ENCODE measurements at places on chromosomes 2 and 18.

- DNase-seq: no peak
These were observed at the start of gene CHRNG for GRCh38 chr2:232539298-232540231. Gene CHRNG (plus strand): TSS chr2:232539692. CDS start chr2:232539748, 56 bp downstream.

GRCh38 chr2:36214691-36215090, 140.9 kb upstream of the CRIM1 start:
- DNase-seq: no peak

DNA sequence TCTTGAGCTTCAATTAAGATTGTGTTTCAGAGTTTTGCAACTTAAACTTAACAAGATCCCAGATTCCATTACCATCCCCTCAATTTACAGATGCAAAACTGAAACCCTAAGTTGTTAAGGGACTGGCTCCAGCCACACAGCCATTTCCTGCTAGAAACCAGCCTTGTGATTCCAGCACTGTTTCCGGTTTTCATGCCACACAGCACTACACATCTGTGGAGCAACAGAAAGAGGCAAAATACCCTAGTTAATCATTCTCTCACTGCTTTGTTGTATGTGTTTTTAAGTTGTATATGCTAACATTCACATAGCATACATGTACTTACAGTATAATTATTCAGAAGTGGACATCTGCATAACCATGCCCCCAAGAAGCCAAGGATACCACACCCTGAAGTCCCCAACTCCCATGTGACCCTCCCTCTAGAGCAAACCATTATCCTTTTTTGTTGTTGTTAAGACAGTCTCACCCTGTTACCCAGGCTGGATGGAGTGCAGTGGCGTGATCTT, 87.4 kb downstream of the MYO5B start:
- no peak for DNase-seq

GRCh38 chr2:44967056-44967455, 25.6 kb downstream of the SIX3 start:
- DNase-seq: no peak

DNA sequence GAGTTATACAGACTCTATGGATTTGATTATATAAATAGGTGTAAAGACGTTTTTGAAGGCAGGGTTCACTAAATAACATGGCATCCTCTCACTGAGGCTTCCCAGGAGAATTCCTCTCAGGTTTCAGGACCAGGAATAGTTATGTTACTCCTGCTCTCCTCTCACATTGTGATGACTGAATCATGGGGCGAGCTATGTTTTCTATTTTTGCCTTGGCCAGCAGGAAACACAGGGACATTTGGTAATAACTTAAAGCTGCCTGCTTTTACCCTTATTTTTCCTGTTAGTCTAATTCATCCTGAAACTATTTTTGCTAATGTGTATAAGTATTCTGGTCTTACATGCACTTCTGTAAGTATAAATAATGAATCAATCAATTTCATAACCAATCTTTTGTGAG, 115.3 kb upstream of the ITGB6 start:
- no peak for DNase-seq

DNA sequence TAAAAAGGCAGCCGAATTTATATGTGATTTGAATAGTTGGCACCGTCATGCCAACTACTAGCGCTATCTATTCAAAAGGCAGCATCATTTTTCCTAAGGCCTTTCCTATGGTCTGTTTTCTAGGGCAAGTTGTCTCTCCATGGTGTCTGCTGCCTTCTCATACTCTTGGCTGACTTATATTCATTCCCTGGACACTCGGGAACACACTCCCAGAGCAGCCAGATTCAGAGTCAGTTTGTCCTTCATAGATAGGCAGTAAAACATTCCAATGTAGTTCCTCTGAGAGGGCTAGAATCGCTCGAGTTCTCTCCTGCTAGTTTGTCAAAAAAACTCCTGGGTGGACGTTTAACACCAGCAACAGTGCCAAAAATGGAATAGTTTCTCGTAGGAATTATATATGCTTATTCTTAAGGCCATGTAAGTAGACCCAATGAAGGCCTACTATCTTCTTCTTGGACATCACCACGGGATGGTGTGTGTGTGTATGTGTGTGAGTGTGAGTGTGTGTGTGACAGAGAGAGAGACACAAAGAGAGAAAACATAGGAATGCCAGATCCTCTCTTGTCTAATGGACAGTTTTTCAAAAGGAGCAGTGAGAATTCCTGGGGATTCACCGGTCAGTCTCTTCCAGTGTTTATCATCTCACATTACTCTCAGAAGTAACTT, 129.3 kb upstream of the CTAGE1 start:
- DNase-seq: no peak

GRCh38 chr18:25189391-25190185, 162.4 kb downstream of the ZNF521 start:
- DNase-seq: no peak

DNA sequence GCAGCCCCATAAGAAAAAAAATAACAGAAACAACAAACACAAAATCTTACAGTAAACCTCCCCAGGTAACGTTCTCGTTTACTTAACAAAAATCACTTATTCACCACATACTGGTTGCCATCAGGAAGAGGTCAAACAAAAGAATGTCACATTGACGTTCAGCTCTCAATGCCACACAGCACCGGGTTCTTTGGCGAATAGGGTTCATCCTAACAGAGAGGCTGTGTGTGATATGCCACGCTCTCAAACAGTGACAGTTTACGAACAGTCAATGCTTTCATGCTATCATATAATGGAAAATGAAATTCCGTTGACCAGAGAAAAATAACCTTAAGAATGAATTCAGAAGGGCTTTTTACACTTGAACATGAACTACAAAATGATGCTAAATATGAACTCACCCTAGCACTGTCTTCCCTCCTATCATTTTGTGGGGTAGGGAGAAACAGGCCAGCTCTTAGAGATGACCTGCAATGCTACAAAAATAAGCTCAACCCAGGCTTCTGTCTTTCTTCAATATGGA, 2.0 kb downstream of the TMEM163 start:
- no peak for DNase-seq

DNA sequence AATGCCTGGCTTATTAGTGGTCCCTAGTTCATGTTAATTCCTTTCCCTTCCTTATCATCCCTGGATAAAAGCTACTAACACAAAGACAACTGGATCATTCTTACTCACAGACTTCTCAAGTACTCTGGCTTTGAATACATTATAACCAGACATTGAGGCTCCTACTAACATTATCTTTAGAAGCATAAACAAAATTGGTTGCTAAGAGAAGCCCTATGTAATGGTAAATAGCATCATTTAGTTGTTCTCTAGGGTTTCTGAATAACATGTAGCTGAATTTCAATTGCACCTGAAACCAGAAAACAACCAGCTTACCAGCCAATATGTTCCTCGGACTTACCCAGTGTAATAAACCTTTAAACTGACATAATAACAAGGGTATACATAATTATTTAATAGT, 114.1 kb upstream of the NCKAP5 start:
- no peak for DNase-seq

DNA sequence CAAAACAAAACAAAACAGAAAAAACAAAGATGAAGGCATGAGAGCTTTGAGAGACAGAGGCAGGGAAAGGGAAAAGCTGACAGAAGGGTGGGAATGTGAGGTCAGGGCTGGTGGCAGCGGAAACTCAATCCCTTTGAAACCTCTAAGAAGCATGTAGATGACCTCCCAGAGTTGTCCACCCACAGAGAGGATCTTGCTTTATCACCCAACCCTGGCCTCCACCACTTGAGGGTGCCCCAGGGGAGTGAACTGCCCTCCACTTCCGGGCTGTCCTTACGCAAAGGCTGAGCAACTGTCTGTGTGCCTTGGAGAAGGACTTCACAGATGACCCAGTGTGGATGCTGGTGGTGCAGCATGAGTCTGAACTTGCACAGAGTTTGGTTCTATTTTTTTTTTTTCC, 26.7 kb downstream of the PDCL3 start:
- DNase-seq: no peak

DNA sequence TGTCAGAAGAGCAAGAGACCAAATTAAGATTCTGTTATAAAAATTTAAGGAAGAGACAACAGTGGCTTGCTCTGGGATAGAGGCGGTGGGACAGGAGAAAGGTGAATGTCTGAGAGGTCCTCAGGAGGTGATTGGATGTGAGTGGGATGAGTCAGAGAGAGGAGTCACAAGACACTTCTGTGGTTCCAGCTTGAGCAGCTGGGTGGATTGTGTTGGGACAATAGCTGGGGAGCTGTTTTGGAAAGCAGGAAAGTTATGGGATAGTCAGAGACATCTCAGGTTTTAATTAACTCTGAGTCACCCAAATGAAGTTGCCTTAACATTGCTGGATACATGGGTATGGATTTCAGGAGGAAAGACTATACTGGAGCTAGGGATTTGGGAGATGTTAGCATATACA, 218.0 kb upstream of the TRIB2 start:
- no peak for DNase-seq

DNA sequence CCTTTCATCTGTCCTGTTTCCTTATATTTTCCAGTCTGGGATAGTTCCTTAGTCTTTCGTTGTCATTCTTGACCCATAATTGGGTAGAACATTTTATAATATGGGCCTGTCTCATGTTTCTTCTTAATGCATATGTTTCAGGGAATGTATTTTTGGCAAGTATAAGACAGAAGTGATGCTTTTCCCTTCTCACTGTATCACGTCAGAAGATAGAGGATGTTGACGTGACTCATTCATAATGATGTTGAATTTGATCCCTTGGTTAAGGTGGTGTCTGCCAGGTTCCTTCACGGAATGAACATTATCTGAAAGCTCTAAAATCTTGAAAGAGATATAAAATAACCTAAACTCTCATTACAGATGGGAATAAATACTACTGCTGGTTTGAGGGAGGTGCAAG, 18.8 kb downstream of the CDH7 start:
- DNase-seq: no peak

- DNase-seq: no peak
These were observed 25.8 kb upstream of the DTNB start for GRCh38 chr2:25699216-25699615.

DNA sequence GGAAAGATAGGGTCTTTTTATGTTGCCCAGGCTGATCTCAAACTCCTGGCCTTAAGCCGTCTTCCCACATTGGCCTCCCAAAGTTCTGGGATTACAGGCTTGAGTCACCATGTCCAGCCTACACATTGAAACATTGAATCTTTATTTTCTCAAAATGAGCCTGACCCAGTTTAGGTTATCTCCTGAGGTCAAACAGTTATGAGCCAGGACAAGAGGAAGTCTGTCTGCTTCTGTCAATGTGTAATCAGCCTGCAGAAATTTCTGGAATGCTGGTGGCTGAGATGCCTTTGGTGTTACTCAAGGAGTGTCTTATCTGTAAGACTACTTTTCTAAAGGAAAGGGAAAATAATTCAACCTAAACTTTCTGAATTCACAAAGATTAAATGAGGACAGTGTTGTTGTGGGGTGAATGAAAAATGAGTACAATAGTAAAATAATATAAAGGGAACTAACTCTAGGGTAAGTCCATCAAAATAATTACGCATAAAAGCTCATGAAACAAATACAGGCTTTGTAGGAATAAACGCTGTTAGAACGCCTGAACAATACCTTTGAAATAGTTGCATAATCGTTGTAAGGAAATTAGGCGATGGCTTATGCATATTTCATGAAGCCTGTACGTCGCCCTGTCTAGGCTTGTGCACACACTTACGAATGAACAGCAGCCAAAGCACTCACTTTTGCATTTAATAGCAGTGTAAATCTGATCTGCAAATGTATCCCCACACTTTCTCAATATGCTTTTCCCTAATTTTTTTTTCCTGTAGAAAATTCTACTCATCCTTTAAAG, 260.8 kb downstream of the RDH14 start:
- DNase-seq: no peak

DNA sequence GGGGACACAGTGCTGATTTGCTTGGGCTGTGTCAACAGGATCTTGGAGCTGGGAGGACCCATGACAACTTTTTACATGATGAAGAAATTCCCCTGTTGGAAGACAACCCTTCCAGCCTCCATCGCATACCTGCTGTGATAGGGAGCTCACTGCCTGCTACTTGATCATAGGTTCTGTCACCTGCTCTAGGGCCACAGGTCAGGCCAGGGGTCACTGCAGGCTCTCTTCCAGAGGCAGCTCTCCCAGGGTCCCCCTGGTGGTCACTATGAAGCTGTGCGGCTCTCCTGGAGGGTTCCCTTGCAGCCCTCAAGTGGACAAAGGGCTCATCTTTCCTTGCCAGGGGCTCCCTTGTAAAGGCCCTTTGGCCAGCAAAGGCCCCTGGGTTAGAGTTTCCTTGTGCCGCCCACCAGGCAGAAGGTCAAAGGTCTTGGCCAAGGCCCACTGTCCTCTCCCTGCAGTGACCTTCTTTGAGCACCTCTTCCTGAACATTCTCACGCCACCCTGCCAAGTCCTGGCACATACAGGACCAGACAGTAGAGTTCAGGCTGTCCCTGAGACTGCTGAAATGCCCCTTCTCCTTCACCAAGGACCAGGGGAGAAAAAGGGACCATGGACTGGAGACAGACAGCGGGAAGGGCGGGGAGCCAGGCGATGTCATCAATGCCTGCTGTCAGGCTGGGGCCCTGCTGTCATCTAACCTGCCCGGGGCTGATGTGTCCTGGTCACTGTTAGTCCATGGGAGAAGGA, 345.1 kb downstream of the DYSF start:
- peak; percentile 7 for DNase-seq

DNA sequence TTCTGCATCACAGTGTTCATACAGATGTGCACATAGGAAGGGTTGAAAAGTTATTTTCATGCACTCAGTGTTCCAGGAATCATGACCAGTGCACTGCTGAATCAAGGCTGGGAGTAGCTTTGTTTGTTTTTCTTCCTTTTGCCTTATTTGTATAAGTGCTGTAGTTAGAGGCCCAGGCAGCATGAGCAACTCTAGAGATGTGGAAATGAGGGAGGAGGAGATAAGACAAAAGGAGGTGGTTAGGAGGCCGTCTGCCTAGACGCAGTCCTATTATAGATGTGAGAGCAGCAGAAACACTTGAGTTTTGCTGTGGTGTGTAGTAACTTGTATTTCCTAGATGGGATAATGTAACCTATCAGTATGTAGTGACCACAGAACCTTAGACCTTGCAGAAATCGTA, 264.3 kb upstream of the RASGRP3 start:
- no peak for DNase-seq

Data from stimulated activated CD4-positive, alpha-beta T cell treated with anti-CD3 and anti-CD28 coated beads, TNF-alpha, amount 100 ng/mL, for 48 hours (primary cell).